Thyroid gland (tissue), 4 donors: ENCODE measurements at places on chromosomes 1 and 21. TPM values are rescaled to one million over a fixed set of nuclear protein-coding genes. Genes with fewer than 3 reads are reported as not detected.

DNA sequence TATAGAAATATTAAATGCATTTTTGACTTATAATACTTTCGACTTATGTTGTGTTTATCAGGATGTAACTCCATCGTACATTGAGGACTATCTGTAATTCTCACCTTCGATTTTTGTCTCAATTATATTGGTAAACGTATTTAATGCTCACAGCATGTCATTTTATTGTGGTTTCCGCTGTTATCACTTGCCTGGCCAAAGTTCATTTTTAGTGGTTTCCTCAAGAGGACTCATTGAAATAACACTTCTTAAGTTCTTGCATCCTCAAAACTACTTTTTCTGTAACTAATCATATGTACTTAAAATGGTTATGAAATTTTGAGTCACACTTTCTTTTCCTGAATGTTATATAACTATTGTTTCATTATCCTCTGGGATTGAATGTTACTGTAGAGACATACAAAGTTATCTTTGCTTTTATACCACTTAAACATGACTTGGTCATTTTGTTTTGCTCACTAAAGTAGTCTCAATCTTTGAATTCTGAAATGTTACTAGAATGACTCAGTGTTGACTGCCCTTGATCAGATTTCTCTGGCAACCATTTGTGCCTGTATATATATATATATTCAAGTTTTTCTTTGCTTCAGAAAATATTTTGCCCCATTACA lies 289.6 kb upstream of the PROX1 start:
- no peak for DNase-seq

DNA sequence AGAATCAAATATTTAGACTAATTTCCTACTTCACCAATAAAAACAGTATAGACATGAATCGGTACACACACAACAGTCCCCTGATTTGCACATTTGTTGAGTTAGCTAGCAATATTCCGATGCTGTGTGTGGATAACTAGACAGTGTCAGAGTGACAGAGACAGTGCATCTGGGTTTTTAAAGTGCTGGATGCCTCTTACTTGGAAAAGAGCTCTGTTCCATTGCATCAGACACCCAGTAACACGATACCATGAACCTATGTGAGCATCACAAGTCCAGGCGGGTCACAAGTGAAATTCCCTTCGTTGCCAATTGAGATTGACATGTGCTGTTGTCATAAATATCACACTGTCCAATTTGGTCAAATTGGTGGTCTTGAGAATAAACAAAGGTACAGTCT lies 82.0 kb upstream of the ESRRG start:
- DNase-seq: no peak

GRCh38 chr1:111731956-111732355 lies 7.2 kb downstream of the INKA2 start:
- DNase-seq: no peak

DNA sequence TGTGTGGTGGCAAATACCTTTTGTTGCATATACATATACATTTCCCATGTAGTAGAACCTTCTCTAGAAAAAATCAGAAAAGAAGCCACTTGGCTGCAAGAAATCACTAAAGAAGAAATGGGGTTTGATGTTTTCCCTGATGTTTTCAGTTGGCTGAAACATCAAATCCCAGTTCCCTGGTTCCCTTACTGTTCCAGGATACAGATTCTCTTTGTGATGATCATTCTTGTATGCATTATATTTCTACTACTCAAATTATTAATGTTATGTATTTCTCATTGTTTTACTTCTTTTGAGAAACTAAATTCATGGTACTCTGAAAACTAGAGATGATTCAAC lies 7.6 kb downstream of the RNU1-2 start:
- no peak for DNase-seq

- no peak for DNase-seq
These were observed 312 bp downstream of the KIAA2013 start for GRCh38 chr1:11925938-11926292.

DNA sequence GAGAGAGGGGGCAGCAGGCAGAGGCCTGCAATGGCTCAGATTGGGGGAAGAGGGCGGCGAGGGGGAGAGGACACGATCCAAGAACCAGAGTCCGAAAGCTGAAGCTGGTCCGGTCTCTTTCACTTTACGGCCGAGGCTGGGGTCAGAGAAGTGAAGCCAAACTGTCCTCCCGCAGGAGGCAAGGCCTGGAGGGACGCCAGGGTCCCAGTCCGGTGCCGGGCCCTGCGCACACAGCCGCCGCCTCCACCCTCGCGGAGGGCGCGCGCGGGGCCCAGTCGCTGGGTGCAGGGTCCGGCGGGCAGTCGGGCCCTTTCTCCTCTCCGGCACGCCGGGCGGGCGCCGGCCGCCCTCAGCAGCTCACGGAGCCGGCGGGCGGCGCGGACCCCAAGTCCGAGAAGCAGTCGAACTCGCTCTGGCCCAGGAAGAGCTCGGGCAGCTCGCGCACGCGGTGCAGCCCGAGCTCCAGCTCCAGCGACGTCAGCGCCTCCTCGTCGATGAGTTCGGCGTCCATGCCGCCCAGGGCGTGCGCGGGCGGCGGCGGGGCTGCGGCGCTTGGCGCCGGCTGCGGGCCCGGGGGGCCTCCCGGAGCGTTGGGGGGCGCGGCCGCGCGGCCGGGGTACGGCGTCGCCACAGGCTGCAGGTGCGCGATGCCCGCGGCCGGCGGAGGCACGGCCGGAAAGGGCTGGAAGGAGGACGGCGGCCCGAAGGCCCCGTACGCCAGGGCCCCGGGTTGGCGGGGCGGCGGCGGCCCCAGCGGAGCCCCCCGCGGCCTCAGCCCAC lies 749 bp downstream of the CITED4 start:
- peak; percentile 41 for DNase-seq

DNA sequence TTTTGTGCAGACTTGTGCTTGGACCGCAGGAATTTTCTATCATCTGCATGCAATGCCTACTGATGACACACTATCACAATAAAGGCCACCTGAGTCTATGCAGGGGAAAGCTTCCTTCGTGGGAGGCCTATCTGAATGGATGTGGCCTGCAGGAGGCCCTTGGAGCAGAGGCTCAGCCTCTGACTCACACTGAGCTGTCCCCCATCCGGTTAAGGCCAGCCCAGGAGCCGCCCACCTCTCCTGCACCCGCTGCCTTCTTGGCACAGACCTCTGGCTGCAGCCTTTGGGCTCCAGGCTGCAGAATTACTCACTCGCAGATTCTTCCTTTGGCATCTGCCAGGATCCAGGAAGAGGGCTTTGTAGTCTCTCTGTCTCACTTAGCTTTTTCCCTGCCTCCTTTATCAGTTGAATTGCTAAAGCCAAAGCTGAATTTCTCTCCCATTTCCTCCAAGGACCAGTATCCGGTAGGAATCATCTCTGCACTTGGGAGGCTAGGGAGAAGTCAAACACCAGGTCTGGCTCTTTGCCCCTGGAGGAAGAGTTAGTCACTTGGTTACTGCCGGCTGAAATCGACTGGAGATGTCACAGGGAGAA lies 65.1 kb upstream of the JUN start:
- DNase-seq: peak; percentile 22

Gene POGZ
- 80.2 TPM for total RNA-seq

Gene S100A14
- total RNA-seq: 148 TPM

Gene TRIM58
- total RNA-seq: 36.1 TPM

Gene BATF3
- total RNA-seq: 1.2 TPM

Gene TNFRSF18
- not detected for total RNA-seq

Gene FOXD3
- total RNA-seq: 0.24 TPM

Gene RBP7
- total RNA-seq: 7.2 TPM

Gene EFNA3
- total RNA-seq: 1.2 TPM

Gene APOBEC4
- total RNA-seq: not detected
